Spinal cord (tissue), 10 donors: ENCODE measurements at places on chromosomes 16 and 17.
A peak's percentile ranks its signal among the peaks of the same experiment; 100 is the strongest.

GRCh38 chr16:85480727-85481101, 132.4 kb upstream of the GSE1 start:
- DNase-seq: no peak

GRCh38 chr16:66369055-66369592, 2.6 kb downstream of the CDH5 start:
- no peak for DNase-seq

GRCh38 chr17:51802544-51802943, 356.0 kb downstream of the CA10 start:
- DNase-seq: peak; percentile 43

GRCh38 chr16:49058382-49058781, 223.3 kb downstream of the CBLN1 start:
- no peak for DNase-seq

- DNase-seq: no peak
Observed at GRCh38 chr16:50742576-50743200, 802 bp downstream of the CYLD start.

DNA sequence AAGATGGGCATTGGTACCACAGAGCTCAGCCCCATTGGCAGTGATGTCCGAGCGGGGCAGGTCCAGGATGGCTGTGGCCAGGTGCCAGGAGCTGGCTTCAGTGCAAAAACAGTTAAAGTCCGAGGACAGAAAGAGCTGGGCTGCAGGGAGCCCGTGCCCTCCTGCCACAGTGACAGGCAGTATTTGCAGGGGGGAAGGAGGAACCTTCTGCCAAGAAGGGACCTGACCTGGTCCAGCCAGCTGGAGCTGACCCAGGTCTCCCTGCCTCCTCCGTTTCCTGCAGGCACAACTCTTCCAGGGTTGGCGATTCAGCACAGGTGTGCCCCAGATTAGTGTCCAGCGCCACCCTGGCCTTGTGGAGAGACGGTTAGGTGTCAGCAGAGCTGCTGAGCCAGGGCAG, 199.0 kb downstream of the ENGASE start:
- DNase-seq: no peak

DNA sequence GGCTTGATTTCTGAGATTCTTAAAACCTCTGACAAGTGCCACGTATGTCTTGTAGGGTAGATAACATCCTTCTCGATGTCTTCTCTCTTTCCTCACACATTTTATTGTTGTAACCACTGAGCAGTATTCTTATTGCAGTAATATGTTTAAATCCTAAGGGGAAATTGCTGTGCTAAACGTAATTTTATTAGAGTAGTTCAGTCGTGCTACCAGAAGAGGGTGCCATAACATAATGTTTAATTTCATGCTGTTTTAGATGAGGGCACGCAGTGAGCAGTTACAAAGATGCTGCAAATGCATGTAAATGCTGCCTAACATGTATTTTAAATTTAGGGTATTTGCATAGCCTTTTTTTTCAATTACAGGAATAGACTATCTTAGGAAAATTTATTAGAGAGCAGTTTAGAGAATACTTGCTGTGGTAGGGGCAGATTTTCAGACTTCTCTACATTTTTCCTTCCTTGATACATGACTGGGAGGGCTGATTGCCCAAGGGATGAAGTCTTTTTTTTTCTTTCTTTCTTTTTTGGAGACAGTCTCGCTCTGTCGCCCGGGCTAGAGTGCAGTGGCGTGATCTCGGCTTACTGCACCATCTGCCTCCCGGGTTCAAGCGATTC, 51.7 kb downstream of the GAN start:
- DNase-seq: peak; percentile 48
